ENCODE measurements at places on chromosomes 11 and 22.

DNA sequence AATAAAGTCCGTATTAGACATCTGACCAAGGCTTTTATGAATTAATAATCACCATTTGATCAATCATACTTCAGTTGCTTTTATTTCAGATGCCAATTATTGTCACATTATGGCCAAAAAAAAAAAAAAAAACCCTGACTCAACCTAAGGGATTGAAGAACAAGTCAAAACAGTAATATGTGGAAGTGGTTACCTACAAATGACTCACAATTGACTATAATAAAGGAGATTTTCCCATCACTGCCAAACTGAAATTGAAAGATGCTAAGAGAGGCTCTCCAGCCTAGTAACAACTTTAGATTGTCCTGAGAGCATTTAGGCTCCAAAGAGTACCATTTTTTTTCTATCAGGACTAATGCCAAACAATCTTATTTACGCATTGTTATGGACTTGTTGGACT, 35.2 kb downstream of the SOX6 start:
- DNase-seq: no peak

GRCh38 chr22:17868771-17869170, 94.5 kb upstream of the BID start:
- DNase-seq: no peak

GRCh38 chr22:21642584-21643448, 714 bp downstream of the SDF2L1 start:
- DNase-seq: no peak

DNA sequence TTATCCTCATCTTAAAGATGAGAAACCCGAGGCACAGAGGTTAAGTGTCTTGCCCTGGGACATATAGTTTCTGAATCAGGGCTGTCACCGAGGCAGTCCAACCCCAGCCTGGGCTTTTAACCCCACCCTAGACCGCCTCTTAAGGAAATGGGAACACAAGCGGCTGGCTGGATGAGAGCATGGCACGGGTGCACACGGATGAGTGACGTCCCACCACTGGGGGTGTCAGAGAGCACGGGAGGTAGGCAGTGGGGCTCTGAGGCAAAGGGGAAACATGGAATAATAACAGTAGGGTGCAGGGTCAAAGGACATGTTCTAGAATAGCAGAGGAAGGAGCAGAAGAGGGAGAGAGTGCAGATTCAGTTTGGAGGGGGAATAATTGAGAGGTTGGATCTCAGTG, 22.3 kb downstream of the PPFIBP2 start:
- no peak for DNase-seq

DNA sequence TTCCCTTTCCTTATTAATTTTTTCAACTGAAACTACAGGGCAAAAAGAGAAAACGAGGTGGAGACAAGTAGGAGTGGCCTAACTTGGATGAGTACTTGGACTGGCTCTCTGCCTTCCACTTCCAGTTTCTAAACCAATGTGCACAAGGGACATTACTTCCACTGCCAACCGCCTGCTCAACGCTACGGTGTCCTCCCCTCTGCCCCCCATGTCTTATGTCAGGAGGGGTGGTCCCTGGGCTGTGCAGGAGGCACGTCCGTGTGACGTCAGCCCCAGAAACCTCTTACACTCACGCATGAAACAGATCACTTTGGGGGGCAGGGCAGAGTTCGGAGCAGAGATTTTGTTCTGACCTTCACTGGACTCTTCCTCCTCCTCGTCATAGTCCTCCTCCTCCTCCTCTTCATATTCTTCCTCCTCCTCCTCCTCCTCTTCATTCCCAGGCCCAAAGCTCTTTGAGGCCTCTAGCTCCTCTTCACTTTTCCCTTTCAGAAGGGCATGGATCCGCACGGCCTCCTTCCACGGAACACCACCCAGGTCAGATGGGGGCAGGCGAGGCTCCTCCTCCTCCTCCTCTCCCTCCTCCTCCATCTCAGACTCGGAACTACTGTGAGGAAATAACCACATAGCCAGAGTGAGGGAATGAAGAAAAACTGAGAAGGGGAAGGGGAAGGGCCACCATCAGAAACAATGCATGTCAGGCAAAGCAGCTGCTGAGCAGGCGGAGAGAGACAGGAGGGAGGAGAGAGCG, 57.4 kb upstream of the BID start:
- no peak for DNase-seq

DNA sequence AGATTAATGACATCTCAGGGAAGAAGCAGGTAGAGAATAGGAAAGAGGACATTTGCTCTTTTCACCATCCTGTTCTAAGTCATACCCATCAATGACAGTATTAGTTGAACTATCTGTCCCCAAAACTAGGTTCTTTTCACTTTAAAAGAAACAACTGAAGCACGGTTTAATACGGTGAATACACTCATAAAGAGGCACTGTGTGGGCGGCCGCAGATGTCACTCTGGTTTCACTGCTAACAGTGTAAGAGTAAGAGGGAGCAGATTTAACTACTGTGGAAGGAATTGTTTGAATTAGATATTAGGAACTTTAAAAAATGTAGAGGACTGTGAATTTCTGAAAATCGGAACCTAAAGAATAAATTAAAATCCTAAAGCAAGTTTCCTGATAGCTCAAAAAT, 49.5 kb downstream of the VSIG10L2 start:
- no peak for DNase-seq

- DNase-seq: no peak
These were observed 7.0 kb upstream of the DDX17 start for GRCh38 chr22:38513063-38513462.

DNA sequence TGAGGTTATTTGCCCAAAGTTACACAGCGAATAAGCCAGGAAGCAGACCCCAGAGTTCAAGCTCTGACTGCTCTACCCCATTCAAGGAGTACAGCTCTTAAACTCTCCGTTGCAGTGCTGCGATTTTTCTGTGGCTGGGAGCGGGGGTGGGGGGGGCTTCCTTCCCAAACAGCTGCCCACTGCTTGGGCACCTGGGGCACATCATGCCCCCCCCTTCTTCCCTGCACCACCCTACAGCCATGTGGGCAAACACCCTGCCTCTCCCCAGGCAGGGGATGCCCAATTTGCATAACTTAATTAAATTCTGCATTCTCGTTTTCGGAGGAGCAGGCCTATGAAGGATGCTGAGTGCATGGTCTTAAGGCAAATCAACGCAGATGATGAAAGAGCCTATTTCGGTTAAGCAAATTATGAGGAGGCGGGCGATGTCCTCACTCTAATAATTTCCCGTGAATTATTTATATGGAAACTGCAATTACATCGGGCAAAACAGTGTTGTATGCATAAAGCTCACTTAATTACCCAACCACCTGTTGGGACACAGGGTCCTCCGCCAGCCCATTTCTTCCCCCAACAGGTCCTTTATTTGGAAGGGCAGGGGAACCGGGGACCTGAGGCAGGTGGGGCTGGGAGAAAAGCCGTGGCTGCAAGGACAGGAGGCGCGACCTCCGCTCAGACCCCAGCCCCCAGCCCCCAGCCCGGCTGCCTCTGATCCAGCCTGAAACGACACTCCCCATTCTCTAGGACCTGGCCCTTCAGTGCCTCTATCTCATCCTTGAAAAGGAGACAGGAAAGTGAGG, 610.5 kb downstream of the BUD13 start:
- DNase-seq: no peak

- no peak for DNase-seq
These were observed 866.8 kb downstream of the TBC1D22A start for GRCh38 chr22:47629273-47629711.

- DNase-seq: no peak
These were observed 68.7 kb downstream of the ETS1 start for GRCh38 chr11:128518493-128519207.

GRCh38 chr11:128052912-128053641, 534.3 kb downstream of the ETS1 start:
- no peak for DNase-seq

DNA sequence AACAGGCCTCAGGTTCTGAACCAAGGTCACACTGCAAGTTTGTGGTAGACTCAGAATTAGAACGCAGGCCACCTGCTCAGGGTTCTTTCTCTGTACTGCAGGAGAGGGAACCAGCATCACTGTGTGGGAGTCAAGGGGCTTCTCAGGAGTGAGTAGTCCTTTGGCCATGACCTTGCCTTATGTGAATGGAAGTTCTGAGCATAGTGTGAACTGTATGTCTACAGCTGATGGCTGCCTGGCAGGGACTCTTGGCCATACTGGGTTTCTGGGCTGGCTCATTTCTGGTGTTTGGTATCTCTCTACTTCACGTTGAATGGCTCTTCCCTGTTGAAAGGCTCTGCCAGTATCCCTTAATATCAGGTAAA, 40.1 kb upstream of the TUB start:
- no peak for DNase-seq

GRCh38 chr11:17921659-17922415, 91.0 kb downstream of the SERGEF start:
- peak; percentile 66 for DNase-seq

DNA sequence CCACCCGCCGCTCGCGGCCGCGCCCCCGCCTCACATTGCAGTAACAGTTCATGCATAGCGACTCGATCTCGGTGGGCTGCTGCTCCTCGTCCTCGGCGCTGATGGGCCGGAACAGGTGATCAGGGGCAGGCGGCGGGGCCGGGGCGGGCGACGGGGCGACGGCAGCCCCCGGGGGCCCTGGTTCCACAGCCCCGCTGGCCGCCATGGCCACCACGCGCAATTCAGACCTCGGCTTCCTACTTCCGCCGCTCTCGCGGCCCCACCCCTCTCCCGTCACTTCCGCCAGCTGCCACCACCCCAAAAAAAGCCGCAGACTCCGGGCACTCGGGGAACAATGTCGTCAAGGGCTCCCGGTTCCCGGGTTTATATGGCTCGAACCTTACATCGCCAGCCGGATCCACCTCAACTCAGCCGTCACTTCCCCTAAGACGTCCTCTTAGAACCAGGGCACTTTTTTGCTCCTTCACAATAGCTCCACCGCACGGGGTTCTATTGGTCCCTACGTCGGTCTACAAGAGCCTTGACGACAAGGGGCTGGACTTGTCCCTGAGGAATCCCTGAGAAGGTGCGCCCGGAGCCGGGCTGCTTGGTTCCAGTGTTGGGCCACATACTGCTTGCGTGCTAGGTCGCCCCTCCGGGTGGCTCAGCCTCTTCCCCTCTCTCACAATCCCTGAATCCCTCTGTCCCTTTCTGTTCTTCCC, at the start of gene ZPR1:
Gene ZPR1, minus strand, starts transcription at position 238 of the 701 bp plus-strand sequence. Its CDS starts 33 bp downstream, at position 205.
- DNase-seq: peak; percentile 20
